IPS DF 19.7 (cell line): ENCODE measurements at places on chromosomes 4 and X.

GRCh38 chr4:173492315-173492714 is 37.7 kb downstream of the HAND2 start:
- no peak for DNase-seq

GRCh38 chrX:120244735-120245498 is 5.7 kb upstream of the ZBTB33 start:
- DNase-seq, result no peak

GRCh38 chr4:176788248-176788647 is 4.5 kb downstream of the VEGFC start:
- no peak for DNase-seq

- no peak for DNase-seq
These were observed 4.2 kb downstream of the PGM2 start for GRCh38 chr4:37830640-37831039.

DNA sequence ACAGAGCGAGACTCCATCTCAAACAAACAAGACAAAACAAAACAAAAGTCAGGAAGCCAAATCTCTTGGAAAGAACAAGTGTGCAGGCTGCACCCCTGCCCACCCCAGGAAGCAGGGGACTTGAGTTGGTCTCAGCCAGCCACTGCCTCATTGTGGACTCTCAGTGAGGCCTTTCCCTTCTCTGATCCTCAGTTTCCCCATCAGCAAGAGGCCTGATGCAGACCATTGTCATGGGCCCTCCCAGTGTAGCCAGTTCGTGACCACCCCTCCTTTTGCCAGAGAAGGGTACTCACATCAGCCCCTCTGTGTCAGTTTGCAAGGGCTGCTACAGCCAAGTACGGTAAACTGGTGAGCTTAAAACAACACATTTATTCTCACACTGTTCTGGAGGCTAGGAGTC is 48.9 kb upstream of the MAMLD1 start:
- DNase-seq, result no peak

DNA sequence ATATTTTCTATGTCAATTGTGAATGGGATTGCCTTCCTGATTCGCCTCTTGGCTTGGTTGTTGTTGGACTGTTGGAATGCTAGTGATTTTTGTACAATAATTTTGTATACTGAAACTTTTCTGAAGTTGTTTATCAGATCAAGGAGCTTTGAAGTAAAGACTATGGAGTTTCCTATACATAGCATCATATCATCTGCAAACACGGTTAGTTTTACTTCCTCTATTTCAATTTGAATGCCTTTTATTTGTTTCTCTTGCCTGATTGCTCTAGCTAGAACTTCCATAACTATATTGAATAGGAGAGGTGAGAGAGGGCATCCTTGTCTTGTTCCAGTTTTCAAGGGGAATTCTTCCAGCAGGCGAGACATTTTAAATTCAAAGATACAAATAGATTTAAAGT is 226.5 kb downstream of the FBXO8 start:
- DNase-seq, result no peak

DNA sequence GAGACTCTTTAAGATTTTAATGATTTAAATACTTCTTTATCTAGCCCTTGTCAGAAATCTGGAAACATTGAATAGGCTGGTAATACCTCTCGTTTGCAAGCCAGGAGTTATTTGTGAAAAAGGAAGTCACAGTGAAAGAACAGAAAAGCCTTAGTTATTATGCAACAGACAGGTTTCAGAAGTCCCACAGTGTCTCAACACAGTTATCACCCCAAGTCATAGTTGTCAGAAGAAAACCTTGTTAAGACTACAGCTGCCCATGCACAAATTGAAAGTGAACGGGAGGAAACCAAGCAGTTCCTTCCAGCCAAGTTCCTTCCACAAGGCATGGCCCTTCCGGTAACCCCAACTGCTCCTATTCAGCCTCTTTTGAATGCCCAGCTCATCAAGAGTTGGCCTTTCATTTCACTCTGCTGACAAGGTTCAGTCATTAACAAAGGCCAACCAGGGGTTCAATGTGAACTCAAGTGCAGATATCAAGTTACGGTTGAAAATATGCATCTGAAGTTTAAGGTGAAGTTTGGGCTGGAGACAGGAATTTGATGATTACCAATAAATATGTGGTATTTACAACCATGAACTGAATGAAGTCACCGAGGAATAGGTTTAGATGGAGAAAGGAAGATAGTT is 15.6 kb downstream of the ALPK1 start:
- no peak for DNase-seq

DNA sequence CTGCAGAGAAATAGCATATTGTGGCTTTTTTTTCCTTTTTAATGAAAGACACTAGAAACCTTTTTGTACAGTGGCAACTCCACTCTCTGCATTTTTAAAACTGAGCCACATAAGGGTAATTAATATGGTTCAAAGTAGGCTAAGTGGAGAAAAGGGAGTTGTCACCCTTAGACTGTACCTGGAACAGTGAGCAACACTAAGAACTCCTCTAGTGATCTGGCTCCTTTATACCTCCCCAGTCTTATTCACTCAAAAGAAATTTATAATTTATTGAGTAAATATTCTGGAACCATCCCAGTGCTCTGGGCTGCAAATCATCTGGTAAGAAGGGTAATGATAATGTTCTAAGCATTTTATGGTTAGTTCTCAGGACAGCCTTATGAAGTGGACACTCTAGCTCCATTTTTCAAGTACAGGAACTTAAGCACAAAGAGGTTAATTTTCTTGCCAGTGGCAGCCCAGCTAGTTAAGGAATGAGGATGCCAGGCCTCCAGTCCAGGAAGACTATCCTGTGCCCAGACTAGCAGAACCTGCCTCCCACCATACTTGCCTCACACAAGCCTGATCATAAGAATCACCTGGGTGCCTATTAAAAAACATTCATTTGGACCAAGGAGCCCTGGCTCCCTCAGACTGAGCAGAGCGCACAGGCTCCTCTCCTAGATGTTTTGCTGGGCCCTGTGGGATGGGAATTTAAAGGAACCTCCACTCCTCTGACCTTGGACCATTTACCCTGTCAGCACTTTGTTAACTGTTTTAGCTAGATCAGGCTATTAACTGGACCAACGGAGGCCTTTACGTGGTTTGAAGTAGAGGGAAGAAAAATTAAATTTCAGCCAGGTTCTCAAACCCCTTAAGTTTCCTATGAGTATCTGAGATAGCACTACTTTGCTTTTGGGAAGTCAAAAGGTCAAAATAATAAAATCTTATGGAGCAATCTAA is 102.6 kb downstream of the PDE5A start:
- DNase-seq, result no peak

DNA sequence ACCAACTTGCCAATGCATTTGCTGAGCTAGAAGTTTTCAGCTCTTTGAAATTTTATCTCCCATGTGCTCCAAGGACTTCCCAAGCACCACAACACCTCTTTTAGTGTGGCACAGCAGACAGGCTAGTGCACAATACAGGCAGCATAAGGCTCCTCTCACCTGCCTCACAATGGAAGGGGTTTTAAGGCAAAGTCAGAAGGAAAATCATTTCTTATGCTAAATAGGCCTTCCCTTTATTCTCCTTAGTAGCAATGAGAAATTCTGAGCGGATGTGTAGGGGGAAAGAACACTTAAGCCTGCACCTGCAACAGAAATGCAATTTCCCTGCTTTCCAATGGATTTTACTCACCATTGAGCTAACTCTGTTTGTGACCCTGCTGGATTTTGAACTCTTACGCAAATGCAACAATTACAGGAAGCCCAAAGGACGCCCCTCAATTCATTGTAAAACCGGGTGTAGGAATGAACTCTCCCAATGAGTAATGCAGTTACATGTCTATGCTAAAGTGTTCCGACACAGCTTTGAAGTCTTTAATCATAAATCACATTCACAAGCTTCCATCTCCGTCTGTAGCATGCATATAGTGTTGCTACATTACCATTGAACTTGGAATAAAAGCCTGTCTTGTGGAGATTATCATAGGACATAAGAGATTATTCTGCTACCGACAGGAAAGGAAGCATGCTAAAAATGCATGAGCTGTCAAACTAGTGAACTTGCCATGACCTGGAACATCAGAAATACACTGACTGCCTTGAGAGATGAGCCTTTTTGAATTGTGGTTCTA is 1084.9 kb downstream of the RPA4 start:
- DNase-seq, result peak; percentile 48

DNA sequence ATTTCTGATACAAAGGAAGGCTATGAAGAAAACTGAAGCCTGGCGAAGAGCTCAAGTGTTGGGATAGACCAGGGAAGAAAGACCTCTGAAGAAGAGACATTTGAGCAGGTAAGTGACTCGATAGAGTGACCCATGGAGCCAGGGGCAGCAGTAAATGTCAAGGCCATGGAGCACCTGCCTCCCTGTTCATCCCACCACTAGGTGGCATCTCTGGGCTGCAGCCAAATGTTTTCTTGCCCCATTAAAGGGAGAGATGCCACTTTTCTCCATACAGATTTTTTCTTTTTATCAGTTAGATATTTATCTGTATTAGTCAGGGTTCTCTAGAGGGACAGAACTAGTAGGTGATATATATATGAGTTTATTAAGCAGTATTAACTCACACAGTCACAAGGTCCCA is 4.9 kb upstream of the ZNF81 start:
- no peak for DNase-seq

- DNase-seq, result no peak
These were observed 96.9 kb upstream of the MID1IP1 start for GRCh38 chrX:38704146-38704882.

DNA sequence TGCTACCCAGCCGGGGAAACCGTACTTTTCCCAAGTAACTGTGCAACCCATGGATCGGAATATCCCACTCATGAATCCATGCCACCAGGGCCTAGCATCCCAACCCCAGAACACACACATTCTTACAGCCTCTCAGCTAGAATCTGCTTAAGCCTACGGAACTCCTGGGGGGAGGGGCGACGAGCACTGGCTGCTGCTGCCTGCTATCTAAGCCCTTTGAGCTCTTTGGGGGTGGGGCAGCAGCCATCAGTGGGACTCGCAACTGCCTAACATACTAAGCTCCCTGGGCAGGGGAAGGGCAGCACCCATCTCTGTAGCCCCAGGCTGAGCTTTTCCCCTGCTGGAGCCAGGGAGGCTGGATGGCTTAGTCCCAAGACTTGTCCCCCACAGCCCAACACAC is 28.6 kb downstream of the NUDT10 start:
- peak; percentile 17 for DNase-seq

- DNase-seq, result no peak
These were observed 20.9 kb downstream of the HSD17B11 start for GRCh38 chr4:87370068-87370467.

DNA sequence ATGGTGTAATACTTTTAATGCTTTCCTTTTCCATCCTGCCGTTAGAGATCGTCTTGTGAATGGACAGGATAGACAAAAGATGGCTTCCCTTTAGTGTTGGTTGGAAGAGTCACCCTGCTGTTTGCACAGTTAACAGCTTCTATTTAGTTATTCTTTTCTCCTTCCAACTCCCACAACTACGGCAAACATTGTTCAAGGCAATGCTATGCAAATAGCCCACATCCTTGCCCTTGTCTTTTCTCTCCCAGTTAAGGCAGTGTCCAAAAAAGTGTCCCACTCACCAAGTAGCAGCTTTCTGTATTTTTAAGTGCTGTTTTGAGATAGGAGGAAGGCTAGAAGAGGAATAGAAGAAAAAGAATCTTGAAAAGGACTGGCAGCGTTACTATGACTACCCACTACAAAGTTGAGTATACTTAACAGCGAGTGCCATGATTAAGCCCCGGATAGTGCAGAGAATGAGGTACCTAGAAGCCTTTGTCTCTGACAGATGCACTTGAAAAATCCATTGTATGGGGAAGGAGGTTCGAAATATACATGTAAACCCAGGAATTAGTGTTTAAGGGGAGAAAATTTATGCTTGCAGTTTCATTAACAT is 12.1 kb upstream of the RUFY3 start:
- DNase-seq, result no peak

DNA sequence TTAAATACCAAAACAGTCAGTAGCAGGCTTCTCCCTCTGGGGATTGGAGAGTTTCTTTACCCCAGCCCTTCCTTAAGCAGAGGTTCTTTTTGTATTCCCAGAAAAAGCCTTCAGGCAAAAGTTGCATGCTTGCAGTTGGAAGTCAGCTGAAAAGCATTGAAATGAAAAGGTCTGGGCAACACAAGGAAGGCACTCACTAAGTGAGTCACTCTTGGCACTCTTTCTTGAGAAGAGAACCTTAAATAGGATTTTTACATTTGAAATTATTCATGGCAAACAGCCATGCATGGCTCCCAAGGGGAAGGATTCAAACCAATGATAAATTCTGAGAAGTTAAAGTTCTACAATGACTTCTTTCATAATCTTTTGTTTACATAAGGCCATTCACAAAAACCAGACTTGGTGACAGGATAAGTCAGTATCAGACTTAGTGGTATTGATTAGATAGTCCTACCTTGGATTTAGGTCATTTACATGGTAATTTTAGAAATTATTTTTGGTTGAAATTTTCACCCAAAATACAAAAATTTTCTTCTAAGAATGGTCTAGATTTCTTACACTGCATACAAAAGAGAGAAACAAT is 2068.9 kb downstream of the PCDH7 start:
- DNase-seq, result no peak

DNA sequence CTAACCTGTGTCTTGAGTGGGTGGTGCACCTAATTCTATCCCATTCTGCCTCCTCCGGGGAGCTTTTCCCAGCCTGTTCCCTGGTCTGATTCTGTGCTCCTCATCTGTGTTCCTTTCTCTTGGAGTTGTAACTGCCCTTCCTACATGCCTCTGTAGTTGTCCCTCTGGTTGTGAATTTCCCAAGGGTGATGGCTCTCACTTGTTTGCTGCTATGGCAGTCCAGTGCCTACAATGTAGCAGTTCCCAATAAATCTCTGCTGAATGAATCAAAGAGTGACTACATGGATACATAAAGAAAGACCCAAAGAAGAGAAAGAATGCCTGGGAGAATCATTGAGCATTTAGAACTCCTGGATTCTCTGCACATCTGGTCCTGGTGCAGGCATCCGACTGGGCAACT is 141.6 kb downstream of the HS3ST1 start:
- DNase-seq, result no peak

GRCh38 chrX:30935985-30936384 is 46.9 kb upstream of the TAB3 start:
- no peak for DNase-seq

DNA sequence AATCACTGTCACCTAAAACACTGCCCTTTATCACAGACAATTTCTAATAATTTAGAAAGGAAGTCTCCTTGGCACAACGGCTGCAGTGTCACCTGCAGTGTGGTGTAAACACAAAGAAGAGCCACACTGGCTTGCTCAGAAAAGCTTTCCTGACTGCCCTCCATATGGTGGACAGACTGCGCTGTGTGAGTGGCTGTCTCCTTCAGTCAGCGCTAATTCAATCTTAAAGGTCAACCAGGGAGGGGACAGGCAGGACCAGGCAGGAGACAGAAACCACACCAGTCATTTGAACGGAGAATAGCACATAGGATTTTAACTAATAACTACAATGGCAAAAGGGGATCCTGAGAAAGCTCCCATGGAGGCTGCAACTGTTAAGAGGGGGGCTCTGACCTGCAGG is 132.1 kb downstream of the NSUN7 start:
- DNase-seq, result no peak

DNA sequence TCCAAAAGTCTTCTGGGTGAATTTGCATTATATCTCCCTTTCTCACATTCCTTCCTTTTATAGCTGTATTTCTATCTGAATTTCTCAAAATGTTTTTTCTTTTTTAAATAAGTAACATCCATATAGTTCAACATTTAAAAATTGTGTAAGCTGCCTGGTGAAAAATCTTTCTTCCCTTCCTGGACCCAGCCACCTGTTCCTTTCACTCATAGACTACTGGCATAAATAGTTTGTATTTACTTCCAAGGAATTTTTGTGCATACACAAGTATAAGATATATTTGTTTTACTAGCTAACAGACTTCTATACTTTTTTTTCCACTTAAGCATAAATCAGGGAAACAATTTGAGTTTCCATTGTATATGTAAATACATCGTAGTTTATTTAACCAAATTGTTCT is 35.7 kb downstream of the PACRGL start:
- no peak for DNase-seq
